Activated naive CD4-positive, alpha-beta T cell treated with anti-CD3 and anti-CD28 coated beads for 36 hours (primary cell): ENCODE measurements at places on chromosomes 4 and X. TPM values are rescaled to one million over a fixed set of nuclear protein-coding genes. Genes with fewer than 3 reads are reported as not detected.

Gene MAGEA2
- total RNA-seq = not detected

- H3K4me3 ChIP-seq = no peak overlapping the region
- no peaks in the 10 kb centered on the region for H3K36me3 ChIP-seq
- no peak for DNase-seq
- H3K27ac ChIP-seq = no peak overlapping the region
These were observed 534.3 kb upstream of the PABPC4L start for GRCh38 chr4:134735901-134736300.

- no peaks in the 10 kb centered on the region for H3K4me1 ChIP-seq
- no peaks in the 10 kb centered on the region for H3K36me3 ChIP-seq
- H3K27ac ChIP-seq = no peak overlapping the region
- no peaks in the 10 kb centered on the region for H3K27me3 ChIP-seq
- no peak for DNase-seq
- H3K4me3 ChIP-seq = no peak overlapping the region
These were observed 197.5 kb downstream of the CCNG2 start for GRCh38 chr4:77354550-77354949.

- no peaks in the 10 kb centered on the region for H3K4me1 ChIP-seq
- H3K36me3 ChIP-seq = no peaks in the 10 kb centered on the region
- no peak overlapping the region for H3K4me3 ChIP-seq
- no peak overlapping the region for H3K27ac ChIP-seq
- DNase-seq = no peak
These were observed 97.0 kb upstream of the STOX2 start for GRCh38 chr4:183808097-183808456.

GRCh38 chrX:32644476-32645245 is 566.7 kb downstream of the DMD start:
- no peaks in the 10 kb centered on the region for H3K36me3 ChIP-seq
- H3K27me3 ChIP-seq = no peaks in the 10 kb centered on the region
- H3K27ac ChIP-seq = no peak overlapping the region
- no peak overlapping the region for H3K4me3 ChIP-seq

DNA sequence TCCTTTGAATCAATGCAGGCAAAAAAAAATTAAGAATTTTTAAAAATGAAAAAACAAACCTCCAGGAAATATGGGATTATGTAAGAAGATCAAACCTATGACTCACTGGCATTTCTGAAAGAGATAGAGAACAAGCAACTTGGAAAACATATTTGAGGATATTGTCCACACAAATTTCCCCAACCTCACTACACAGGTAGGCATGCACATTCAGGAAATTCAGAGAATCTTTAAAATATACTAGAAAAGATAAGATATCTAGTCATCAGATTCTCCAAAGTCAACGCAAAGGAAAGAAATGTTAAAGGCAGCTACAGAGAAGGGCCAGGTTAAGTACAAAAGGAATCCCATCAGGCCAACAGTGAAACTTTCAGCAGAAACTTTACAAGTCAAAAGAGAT is 85.6 kb downstream of the ANTXR2 start:
- H3K27me3 ChIP-seq = no peaks in the 10 kb centered on the region
- no peak for DNase-seq
- H3K4me3 ChIP-seq = no peak overlapping the region
- peaks cover 24% of the 10 kb centered on the region for H3K4me1 ChIP-seq
- H3K36me3 ChIP-seq = peaks cover 7% of the 10 kb centered on the region

DNA sequence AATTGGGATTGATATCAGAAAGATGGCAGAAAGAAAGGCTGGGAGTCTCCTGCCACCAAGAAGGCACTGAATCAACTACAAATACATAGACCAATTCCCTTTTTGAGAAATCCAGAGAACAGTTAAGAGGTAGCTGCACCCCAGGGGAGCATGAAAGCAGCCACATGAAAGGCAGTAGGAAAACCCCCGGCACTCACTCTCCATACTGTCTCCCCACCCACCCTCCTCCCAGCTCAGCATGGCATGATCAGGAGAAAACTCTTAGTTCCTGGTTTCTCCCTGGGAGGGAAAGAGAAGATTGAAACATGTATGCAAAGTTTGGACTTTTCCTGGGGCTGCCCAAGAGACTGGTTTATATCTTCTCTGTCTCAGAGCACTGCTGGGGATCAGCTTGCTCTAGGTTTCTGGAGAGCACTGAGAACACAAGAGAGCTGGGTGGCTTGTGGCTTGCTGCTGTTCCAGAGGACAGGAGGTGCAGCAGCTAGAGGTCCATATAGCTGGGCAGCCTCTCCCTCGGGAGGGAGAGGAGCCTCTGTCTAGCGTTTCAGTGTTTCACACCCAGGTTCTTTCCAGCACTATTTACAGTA is 305.7 kb downstream of the PDGFC start:
- H3K4me1 ChIP-seq = no peaks in the 10 kb centered on the region
- no peaks in the 10 kb centered on the region for H3K36me3 ChIP-seq
- no peak overlapping the region for H3K4me3 ChIP-seq
- no peaks in the 10 kb centered on the region for H3K27me3 ChIP-seq
- H3K27ac ChIP-seq = no peak overlapping the region
- DNase-seq = no peak

GRCh38 chr4:28391877-28392276 is 1531.2 kb downstream of the STIM2 start:
- H3K4me3 ChIP-seq = no peak overlapping the region
- H3K4me1 ChIP-seq = no peaks in the 10 kb centered on the region
- H3K36me3 ChIP-seq = no peaks in the 10 kb centered on the region
- no peaks in the 10 kb centered on the region for H3K27me3 ChIP-seq
- DNase-seq = no peak
- H3K27ac ChIP-seq = no peak overlapping the region

DNA sequence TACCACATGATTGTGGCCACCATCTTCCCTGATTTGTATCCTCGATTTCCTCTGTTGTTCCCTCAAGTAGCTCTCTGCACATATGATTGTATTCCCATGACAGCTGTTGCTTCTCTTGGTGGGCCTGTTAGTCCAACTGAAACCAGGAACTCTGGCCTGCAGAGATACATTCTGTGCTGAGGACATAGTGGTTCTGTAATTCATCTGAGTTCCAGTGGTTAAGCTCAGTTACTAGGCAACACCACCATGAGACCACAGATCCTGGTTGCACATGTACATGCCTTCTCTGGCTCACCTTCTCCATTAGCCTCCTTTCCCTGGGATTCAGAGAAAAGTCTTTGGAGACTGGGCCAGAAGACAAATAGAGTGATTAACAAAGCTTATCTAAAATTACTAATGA is 172.1 kb upstream of the SLC7A11 start:
- H3K27me3 ChIP-seq = no peaks in the 10 kb centered on the region
- H3K27ac ChIP-seq = no peak overlapping the region
- no peaks in the 10 kb centered on the region for H3K36me3 ChIP-seq
- no peak overlapping the region for H3K4me3 ChIP-seq

GRCh38 chr4:35253331-35253730 is 991.0 kb downstream of the ARAP2 start:
- H3K4me1 ChIP-seq = no peaks in the 10 kb centered on the region
- H3K27me3 ChIP-seq = no peaks in the 10 kb centered on the region
- DNase-seq = no peak
- no peaks in the 10 kb centered on the region for H3K36me3 ChIP-seq
- H3K4me3 ChIP-seq = no peak overlapping the region

GRCh38 chr4:184466634-184467033 is 7.7 kb downstream of the IRF2 start:
- H3K27me3 ChIP-seq = no peaks in the 10 kb centered on the region
- no peak overlapping the region for H3K27ac ChIP-seq
- H3K4me3 ChIP-seq = no peak overlapping the region
- H3K4me1 ChIP-seq = peaks cover 51% of the 10 kb centered on the region
- no peak for DNase-seq
- H3K36me3 ChIP-seq = peaks cover 2% of the 10 kb centered on the region
